ENCODE measurements at places on chromosomes 2 and 18.

DNA sequence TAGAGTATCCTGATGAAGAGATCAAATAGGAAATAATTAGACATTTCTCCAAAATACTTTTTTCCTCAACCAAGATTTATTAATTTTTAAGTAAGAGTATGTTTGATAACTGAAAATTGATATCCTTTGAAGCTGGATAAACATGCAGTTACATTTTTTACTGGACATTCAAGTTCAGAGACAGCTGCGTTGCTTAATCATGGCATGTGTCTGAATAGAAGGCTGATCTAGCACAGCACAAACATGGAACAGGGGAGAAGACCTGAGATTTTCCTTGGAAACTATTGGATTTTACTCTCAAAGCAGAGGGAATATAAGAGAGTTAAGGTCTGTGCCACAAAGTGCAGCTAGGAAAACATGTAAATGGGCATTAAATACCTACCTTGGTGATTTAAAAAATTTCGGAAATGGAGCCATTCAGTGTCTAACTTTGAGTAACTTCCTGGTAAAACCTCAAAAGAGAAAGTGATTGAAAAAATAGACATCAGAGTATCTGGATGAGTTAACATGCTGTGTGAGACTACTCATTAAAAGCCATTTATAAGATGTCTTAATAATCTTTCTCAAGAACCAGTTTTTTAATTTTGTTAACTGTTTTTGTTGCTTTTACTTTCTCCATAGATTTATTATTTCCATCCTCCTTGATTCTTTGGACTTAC is 31.8 kb downstream of the CRIM1 start:
- DNase-seq: no peak

GRCh38 chr2:46831869-46832265 is 83.7 kb downstream of the MCFD2 start:
- DNase-seq: no peak

- peak; percentile 23 for DNase-seq
Observed at GRCh38 chr2:66699793-66700676, 265.1 kb downstream of the MEIS1 start.

DNA sequence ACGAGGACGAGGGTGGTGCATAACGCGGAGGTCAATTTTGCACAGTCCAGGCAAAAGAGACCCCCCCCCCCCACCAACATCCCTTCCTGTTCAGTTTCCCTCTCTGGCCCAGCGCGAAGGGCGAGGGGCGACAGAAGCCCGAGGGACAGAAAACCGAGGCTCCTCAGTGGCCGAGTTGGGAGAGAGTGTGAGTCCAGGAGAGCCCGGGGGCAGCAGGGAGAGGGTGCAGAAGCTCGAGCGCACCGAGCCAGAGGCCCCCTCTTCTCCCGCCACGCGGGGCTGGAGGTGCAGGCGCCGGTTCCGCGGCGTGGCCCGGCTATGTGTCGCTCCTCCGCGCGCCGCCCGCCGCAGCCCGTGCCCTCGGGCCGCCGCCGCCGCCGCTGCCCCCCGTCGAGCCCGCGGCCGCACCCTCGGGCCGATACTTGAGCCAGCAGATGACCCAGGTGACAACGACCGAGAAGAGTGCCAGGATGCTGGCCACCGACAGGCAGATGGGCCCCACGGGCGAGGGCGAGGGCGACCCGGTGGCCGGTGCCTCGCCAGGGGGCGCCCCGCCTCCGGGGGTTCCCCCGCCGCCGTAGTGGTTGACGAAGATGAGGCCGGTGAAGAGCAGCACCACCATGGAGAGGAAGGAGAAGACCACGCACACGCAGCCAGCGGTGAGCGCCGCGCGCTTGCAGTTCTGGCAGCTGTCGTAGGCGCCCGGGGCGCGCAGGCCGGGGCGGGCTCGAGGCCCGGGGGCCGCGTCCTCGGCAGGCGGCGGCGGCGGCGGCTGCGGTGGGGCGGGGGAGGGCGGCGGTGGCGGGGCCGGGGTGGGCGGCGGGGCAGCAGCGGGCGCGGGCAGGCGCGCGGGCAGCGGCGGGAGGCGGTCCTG is 20.2 kb upstream of the PAX3 start:
- DNase-seq: no peak

DNA sequence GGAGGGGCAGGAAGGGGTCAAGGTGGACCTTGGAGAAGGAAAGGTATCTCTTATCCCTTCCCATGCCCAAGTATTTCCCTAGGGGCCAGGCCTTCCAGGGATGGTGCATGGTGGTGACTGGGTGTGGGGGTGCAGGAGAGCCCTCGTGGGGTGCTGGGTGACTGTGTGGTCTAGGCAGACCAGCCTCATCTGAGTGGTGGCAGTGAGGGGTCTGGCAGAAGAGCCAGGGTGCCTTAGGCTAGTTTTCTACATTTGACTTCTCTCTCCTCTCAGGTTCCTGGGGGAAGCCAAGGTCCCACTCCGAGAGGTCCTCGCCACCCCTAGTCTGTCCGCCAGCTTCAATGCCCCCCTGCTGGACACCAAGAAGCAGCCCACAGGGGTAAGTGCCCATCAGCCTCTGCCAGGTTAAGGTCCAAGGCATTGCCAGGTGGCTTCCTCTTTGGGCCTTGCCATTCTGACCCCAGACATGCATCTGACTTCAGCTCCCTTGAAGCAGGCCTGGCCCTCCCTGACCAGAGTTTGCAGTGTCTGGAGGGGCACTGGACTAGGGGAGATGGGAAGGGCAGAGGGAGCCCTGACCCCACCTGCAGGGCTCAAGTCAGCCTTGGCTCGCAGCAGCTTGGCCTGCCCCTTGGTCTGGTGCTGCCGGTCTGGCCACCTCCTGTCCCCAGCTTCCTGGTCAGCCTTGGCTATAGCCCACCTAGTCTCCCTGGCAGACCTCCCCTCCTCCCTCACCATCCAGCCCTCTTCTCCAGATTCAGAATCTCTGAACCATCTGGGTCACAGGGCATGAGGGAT is 49.8 kb downstream of the DYSF start:
- DNase-seq: no peak

- DNase-seq: no peak
Observed at GRCh38 chr2:220931491-220931890, 640.6 kb downstream of the EPHA4 start.

- no peak for DNase-seq
Observed at GRCh38 chr2:241914542-241914941, 45.0 kb downstream of the RTP5 start.

DNA sequence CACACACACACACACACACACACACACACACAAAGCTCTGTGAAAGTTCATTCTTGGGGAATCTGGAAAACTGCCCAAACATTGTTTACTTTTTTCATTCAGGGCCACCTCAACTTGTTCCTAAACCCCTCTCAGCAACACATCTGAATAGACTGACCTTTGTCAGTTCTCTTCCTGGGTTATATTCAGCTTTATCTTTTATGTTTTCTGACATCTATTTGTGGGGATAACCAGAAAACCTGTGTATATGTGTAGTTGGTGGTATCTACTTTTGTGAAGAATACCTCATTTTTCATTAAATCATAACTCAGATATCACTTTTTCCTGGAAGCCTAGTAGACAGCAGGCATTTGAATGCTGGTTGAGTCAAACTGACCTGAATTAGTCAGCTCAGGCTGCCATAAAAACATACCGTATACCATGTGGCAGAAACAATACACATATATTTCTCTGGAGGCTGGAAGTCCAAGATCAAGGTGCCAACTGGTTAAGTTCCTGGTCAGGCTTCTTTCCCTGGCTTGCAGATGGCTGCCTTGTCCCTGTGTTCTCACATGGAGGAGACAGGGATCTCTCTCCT is 11.0 kb upstream of the RNF144A start:
- DNase-seq: no peak

GRCh38 chr2:170322140-170322766 is 144.3 kb downstream of the MYO3B start:
- no peak for DNase-seq

DNA sequence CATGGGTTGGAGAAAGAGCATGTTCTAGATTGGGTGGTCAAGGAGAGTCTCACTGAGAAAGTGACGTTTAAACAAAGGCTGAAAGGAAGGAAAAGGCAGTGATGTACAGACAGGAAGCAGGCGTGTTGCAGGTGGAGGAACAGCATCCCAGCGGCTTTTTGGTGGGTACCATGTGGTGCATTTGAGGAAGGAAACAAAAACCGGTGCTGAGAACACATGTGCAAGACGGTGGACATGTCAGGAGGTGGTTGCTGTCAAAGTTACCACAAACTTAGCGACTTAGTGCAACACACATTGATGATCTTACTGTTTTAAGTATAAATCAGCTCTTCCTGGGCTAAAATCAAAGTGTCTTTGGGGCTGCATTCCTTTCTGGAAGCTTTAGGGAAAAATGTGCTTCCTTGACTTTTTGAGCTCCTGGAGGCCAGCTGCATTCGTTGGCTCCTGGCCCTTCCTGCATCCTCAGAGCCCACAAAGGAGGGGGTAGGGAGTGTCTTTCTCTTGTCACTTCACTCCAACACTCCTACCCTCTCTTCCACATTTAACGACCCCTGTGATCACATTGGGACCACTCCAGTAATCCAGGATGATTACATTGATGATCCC is 380.6 kb downstream of the FBXO15 start:
- DNase-seq: no peak

DNA sequence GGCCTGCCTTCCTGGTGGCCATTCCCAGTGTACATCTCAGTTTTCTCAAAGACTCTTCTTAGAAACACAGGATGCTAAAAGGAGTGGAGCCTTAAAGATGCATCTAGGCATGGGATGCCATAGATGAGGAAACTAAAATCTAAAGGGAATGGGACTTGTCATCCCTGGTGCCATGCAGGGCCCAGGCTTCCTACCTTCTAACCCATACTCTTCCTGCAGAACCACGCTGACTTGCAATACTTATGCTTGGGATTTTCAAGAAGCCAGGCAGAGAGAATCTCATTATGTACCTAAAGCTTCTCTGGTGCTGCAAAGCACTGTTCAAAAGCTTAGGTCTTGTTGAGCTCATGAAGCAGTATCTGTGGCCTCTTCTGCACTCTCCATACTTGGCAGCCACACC is 329.1 kb downstream of the CYRIA start:
- DNase-seq: no peak

DNA sequence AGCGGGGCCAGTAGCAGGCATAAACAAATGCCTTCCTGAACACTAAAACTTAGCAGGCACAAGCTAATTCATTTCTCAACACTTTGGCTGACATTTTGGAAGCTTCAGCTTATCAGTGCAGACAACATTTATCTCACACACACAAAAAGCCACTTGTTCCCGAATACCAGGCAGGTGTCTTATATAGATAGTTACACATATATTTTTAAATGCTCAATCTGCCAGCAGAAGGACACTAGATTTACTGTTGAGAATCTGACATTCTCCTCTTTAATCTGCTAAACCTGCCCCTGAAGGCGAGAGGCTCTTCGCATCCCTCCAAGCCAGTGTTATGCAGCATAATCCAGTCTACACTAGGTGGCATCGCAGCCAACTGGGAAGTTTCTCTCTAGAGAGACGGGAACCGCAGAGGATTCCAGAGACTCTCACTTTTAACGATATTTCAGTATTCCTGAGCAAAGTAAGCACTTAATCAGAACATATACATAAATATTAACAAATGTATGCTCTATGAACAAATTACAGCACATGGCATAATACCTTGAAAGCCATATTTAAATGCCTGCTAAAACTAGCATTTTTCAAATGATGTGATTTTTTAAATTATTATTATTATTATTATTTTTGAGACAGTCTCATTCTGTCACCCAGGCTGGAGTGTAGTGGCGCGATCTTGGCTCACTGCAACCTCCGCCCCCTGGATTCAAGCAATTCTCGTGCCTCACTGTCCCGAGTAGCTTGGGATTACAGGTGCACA is 90.2 kb upstream of the SCG2 start:
- no peak for DNase-seq

DNA sequence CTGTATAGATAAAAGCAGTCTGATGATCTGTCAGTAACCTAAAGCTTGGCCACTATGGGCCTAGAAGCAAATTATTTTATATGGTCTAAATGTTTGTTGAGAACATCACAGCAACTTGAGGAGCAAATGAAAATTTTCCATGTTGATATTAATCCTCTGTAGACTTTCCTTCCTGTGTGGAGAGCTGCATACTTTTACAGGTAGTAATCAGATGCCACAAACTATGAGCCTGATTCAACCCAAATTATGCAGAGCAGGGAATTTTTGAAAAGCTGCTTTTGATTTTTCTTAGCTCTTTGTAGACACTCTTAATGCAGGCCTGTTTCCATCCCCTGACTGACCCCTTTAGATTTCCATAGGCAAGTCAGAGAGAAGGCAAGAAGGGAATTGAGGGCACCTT is 17.3 kb downstream of the PAX3 start:
- no peak for DNase-seq

DNA sequence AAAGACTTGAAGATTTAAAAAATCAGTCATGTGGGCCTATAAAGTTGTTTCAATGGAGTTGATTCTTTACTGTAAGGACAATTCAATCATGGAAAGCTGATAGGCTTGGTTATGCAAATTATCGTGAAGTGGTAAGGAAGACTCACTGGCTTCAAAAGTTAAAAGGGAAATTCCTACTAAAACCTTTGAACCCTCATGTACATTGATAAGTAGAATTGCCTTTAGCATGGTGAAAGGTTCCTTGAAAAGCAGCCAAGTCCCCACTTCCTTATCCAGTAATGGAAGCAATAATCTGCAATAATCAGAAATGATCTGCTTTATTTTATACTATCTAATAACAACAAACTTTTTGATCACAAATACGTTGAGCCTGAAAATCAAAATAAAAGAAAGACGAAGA is 14.4 kb upstream of the CCL20 start:
- DNase-seq: no peak

- DNase-seq: no peak
Observed at GRCh38 chr2:61356261-61356957, 114.5 kb downstream of the USP34 start.

DNA sequence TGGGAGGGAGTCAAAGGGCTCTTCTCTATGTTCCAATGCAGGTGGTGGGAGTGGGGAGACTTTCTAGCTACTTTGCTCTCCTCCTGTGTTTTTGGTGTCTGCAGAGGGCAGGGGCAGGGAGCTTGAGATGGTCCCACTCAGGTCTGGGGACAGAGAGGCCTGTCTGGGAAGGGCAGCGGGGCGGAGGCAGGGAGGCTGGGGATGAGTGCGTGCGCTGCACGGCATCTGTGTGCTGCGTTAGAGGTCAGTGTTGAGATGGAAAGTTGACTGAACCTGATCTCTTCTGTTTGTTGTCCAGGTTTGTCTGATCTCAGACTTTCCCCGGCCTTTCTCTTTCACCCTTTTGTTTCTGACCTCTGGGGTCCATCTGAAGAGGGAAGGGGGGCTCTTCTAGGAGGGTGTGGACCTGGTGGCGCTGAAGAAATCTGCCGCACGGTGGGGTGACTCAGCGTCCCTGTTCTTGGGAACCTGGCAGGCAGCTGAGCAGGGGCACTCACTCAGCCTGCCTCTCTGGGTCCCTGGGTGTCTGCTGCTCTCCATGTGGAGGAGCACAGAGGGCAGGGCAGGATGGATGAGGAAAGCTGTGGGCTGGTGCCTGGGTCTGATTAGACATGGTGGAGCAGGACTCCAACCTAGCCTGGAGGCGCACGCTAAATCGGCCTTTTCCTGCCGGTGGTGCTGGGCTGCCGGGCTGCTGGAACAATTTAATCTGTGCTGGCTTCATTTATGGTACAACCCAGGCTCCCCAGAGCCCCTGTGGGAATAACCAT is 24.1 kb downstream of the IGFBP2 start:
- no peak for DNase-seq

- peak; percentile 66 for DNase-seq
Observed at GRCh38 chr2:1407950-1408675, 5.2 kb upstream of the TPO start.

Data from DMS79 (cell line).